ENCODE measurements at places on chromosomes 7 and 10.
A peak's percentile ranks its signal among the peaks of the same experiment; 100 is the strongest.

- no peak for DNase-seq
Observed at GRCh38 chr7:46163246-46163645, 242.2 kb upstream of the IGFBP3 start.

DNA sequence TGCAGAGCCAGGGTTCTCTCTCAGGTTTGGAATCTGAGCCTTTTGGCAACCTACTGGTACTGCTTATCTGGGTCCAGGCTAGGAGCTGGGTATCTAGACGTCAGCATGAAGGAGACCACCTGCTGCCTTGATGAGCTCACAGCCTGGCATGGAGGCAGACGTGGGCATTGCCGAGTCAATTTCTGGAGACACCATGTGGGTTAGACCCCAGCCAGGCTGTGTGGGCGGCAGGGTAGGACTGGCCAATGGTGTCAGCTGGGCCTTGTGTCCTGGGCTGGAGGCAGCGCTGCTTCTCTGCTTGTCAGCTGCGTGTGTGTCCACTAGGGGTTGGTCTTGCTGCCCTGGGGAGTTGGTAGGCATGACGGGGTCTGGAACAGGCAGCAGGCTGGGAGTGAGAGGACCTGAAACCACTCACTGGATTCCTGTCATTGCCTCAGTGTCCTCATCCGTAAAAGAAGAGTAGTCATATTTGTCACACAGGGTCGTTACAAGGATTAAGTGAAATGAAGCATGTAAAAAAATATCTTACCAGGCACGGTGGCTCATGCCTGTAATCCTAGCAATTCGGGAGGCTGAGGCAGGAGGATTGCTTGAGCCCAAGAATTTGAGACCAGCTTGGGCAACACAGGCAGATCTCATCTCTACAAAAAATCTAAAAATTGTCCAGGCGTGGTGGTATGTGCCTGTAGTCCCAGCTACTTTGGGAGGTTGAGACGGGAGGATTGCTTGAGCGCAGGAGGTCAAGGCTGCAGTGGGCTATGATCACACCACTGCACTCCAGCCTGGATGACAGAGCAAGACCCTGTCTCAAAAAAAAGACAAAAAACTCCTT, 31.7 kb upstream of the ANKRD2 start:
- no peak for DNase-seq

- DNase-seq, result no peak
Observed at GRCh38 chr10:22852712-22853353, 75.0 kb upstream of the ARMC3 start.

GRCh38 chr7:73994023-73994422, 34.0 kb upstream of the ELN start:
- DNase-seq, result no peak

DNA sequence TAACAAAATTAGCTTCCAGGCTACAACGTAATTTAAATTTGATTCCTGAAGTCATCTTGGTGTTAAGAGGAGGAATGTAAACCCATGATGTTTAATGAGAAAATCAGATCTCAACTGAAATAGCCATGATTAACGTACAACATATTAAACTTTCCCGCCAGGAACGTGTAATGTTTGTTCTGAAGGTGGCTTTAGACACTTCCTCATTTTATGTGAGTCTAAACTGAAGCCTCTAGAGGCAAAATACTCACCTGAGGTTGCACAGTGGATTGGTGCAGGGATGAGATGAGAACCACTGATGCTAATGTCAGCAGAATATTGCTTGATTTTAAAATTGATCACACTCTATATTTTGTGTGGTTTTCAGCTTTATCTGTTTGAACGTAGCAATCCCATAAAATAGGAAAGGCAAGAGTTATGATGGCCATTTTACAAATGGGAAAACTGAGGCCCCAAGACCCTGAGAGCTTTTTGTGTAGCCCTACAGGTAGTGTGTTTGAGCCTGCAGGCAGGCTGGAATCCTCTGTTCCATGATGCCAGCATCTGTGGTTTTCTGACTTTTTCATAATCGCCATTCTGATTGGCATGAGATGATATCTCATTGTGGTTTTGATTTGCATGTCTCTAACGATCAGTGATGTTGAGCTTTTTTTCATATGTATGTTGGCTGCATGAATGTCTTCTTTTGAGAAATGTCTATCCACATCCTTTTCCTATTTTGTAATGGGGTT, 243.7 kb upstream of the BMPER start:
- no peak for DNase-seq

GRCh38 chr7:94452239-94452638, 57.4 kb upstream of the CASD1 start:
- DNase-seq, result no peak

- no peak for DNase-seq
Observed at GRCh38 chr10:88012641-88013040, 149.2 kb downstream of the PTEN start.

GRCh38 chr10:59245686-59246085, 69.2 kb downstream of the PHYHIPL start:
- no peak for DNase-seq

DNA sequence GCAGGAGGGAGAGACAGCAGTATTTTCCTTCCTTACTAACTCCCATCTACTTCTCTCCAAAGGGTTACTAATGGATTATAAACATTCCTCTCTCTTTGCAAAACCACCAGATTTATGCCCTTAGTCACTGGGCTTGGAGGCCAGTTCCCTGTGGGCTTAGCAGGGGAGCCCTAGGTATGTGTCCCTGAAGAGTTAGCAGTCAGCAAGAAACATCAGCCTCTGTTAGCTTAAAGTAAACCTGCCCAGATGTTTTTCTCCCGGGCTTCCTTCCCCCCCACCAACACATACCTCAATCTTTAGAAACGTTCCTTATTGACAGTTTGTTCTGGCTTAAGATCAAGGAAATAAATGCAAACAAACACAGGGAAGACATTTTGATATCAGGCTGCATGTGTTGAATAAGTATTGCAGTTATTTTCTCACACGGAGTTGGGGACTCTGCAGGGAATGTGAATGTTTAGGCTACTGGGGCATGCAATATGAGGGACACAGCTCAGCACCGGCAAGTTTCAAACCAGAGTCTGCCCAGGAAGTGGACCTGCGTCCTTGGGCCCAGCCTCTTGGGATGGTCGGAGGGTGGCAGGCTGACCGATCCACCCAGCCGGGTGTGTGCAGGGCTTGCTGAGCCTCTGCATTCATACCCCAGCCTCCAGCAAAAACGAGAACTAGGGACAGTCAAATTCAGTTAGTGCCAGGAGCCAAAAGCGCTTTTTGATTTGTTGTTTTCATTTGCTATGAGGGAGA, 252.0 kb upstream of the GRB10 start:
- no peak for DNase-seq

DNA sequence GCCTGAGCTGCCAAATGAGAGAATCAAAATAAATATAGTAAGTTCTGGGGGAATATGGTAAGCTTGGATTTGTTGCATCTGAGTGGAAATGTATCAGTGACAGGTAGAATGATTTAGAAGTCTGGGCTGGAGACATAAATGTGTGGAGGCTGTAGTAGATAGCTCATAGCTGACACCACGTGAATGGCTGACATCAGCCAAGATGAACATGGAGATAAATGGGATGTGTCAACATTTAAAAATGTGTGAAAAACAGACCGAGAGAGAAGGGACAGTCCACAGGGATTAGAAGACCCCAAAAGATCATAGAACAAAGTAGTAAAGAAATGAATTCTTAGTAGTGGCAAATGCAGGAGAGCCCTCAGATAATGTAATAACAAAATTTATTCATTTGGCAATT, 40.9 kb downstream of the NAMPT start:
- DNase-seq, result no peak

DNA sequence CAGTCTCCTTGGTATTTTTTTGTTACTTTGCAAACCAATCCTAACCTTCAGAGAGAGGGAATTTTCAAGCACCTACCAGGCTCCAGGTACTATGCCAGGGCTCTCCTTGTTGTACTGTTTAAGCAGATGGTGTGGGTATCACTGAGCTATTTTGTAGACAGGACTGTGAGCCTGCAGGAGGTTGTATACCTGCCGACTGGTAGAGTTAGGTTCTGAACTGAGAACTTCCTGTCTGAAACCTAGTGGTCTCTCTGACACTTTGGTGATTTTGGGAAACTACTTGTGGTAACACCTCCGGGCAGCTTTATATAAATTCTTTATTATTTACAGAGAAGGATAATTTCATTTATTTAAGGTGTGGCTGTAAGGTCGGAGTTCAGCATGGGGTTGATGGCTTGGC, 4.6 kb downstream of the ZNF853 start:
- DNase-seq, result no peak

DNA sequence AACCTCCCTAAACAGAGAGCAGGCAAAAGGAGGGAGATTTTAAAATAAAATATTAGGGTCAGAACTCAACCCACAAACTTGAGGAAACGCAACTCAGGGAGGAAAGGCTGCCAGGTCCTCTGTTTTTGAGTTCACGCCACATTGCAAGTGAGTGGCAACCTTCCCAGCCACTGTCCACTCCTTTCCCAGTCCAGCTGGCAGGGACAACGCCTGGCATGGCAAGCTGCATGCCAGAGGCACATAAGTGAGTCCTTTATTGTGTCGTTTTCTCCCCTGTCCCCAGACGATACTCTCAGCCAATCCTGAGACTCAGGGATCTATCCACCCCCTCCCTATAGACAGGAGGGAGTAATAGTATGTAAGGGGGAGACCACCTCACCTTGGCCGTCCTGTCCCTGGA, 22.4 kb downstream of the FBXW4 start:
- DNase-seq, result no peak

GRCh38 chr10:113226831-113227445, 276.9 kb downstream of the TCF7L2 start:
- peak; percentile 42 for DNase-seq

DNA sequence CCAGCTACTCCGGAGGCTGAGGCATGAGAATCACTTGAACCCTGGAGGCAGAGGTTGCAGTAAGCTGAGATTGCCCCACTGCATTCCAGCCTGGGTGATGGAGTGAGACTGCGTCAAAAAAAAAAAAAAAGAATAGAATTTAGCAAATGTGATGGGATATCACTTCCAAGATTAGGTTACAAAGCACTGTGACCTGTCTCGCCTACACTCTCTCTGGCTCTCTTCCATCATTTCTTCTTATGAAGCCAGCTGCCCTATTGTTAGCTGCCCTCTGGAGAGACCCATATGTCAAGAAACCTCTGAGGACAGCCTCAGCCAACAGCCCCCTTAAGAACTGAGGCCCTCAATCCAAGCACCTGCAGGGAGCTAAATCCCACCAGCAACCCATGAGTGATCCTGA, 28.2 kb downstream of the ARHGAP21 start:
- no peak for DNase-seq

DNA sequence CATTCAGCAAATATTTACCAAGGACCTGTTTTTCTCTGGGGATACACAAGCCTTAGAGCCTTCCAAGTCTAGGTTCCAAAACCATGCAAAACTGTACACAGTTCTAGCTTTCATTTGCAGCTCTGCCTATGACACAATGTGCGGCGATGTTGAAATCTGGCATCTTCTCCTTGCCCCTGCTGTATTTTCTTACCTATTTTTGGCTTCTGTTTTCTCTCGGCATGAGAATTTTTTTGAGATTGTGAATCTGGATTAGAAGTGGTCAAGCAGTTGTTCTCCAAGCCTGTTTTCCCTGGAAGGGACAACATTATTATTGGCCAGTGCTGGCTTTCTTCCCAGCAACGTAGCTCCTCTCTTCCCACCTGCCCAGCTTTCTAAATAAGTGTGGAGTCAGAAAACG, 176.3 kb downstream of the CREB5 start:
- DNase-seq, result no peak

GRCh38 chr10:12943425-12943824, 58.1 kb downstream of the CCDC3 start:
- peak; percentile 44 for DNase-seq

DNA sequence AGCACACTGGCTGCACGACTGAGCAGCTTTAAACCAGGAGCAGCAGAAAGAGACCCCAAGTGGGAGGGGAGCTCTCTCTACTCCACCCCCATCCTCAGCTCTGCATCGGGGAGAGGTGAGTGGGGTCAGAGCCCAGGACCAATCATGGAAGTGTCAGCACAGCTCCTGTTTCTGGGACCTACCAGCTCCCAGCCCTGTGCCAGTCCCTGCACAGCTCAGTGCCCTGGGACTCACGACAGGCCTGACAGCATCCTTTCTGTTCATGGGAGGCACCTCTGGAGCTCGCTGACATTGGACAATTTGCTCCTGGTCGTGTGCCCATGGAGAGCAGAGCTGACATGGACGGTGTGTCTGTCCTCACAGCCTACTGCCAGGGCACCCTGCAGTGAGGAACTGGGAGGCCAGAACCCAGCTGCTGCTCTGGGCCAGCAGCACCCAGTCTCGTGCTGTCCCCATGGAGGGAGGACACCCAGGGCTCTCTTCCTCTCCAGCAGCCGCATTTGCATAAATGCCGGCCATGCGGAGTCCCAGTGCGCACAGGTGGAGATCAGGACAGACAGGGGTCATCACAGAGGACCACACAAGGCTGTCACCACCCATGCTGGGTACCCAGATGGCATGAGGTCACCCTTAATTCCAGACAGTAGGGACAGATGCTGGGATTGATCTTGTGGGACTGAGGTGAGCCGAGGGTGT, 45.9 kb upstream of the MSMB start:
- peak; percentile 89 for DNase-seq

DNA sequence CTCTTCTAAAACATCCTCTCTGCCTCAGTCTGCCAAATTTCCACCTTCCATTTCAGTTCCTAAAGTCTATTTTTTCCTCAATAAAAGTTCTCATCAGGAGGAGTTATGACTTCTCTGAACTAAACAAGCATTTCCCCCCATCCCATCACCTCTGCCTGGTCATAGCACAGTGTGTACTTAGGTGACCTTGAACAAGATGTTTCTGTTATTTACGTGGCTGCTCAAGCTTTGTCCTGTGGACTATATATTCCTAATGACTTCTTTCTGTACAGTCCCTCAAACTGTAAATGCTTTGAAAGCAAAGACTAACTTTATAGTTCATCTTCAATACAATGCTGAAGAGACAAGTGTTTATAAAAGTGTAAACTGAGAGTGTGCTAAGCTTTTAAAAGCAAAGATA, 166.9 kb downstream of the CPEB3 start:
- no peak for DNase-seq

GRCh38 chr10:131450216-131450765, 138.8 kb upstream of the TCERG1L start:
- DNase-seq, result peak; percentile 31

GRCh38 chr10:61822781-61823230, 78.7 kb upstream of the ARID5B start:
- no peak for DNase-seq

DNA sequence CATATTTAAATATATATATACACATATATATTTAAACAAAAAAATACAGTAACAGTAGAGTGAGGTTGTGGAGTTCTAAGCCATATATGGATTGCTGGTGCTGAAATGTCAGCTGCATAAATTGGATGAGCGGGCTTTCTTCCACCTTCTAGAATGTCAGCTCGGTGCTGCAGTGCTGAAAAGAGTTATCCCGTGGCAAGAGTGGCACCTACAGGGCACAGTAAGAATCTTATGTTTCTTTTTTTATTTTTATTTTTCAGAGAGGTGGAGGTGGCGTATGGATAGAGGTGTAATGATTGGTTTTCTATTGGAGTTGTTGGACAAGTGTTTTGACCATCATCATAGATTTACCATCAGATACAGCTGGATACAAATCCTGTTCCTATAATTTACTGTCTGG, 86.2 kb upstream of the DYNC1I1 start:
- no peak for DNase-seq
